ENCODE measurements at places on chromosomes 4 and X. TPM values are rescaled to one million over a fixed set of nuclear protein-coding genes. Genes with fewer than 3 reads are reported as not detected.

- H3K4me3 ChIP-seq, result peak overlapping the region; percentile 66
- peak overlapping the region; percentile 92 for H3K27ac ChIP-seq
- H3K36me3 ChIP-seq, result peaks cover 12% of the 10 kb centered on the region
- DNase-seq, result no peak
- no peaks in the 10 kb centered on the region for H3K27me3 ChIP-seq
- H3K4me1 ChIP-seq, result peaks cover 3% of the 10 kb centered on the region
Observed at GRCh38 chrX:11757397-11757718, 679 bp upstream of the MSL3 start.

- no peaks in the 10 kb centered on the region for H3K27me3 ChIP-seq
- peak overlapping the region; percentile 64 for H3K4me3 ChIP-seq
- H3K27ac ChIP-seq, result peak overlapping the region; percentile 81
Observed at GRCh38 chr4:83536362-83537272, 709 bp downstream of the GPAT3 start.

DNA sequence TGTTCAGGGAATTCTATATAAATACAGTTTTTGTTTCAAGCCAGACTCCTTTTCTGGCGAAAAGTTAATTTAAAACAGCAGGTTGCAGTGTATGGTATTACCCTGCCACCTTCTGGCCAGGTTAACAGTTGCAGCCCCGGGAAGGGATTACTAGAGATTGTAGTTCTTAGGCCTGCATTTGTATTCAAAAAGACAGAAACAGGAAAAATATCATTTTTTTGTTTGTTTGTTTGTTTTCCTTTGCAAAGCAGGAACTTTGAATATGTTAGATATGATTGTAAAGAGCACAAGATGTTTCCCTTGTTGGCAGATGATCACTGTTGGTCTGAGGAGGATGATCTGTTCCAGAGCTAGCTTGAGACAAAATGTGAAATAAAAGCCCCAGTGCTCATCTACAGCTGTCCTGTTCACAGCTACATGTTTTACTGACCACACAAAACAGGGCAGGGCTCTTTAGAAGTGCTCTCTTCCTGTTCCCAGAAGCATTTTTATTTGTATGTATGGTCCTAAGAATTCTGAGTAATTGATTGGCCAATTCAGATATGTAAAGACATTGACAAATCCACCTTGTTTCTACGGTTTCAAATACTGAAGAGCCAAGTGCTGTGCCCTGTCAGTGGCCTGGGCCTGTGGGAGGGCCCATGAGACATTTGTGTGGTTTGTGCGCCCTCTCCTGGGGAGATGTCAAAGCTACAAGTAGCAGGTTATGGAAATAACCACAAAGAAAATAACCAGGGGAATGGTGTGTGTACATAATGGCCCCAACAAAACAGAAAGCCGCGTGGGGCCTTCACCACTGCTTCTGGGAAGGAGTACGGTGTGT lies 57.9 kb downstream of the CLDN22 start:
- H3K27me3 ChIP-seq, result no peaks in the 10 kb centered on the region
- peaks cover 10% of the 10 kb centered on the region for H3K36me3 ChIP-seq
- H3K27ac ChIP-seq, result peak overlapping the region; percentile 3
- H3K4me1 ChIP-seq, result no peaks in the 10 kb centered on the region
- no peak overlapping the region for H3K4me3 ChIP-seq

TSC22D3 gene
- 232 TPM for total RNA-seq

EDNRA gene
- 9.5 TPM for total RNA-seq

SERTM2 gene
- 2.0 TPM for total RNA-seq

Data from sigmoid colon (tissue), 7 donors.